ENCODE measurements at places on chromosomes 2 and 18.

- no peak for DNase-seq
Measured at GRCh38 chr2:133673305-133673905, 105.1 kb upstream of the NCKAP5 start.

GRCh38 chr2:160994141-160995002 lies 165.9 kb upstream of the TANK start:
- peak; percentile 47 for DNase-seq

DNA sequence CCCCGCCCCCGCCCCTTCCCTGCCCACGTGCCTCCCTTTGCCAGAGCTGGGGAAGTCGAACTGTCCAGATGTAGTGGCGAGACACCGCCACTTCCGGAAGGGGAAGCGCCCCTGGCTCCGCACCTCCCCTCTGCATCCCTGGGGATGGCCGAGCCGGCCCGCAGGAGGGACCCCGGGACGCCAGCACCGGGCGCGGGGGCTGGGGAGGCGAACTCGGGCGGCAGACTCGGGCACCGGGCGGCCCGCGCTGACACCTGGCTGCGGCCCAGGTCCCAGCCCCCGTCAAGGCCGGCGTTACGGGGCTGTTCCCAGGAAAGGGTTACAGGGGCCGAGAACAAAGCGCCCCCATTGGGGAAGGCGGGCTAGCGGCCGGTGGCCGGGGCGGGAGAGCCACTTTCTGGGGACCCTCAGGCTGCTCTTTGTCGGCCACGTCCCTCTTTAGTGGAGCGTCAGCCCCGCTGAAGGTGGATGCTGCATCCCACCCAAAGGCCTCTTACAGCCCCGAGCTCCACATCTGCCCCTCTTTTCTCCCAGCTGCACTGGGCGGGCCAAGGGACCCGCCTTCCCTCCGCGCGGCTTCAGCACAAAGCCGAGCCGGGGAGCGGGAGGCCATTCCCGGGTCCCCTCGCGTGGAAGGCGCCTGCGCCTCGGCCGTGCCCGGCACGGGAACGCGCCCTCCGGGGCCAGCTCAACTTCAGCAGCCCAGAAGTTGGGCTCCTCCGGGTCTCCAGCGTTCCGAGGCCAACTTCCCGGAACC lies 1.3 kb downstream of the SDC1 start:
- peak; percentile 39 for DNase-seq

DNA sequence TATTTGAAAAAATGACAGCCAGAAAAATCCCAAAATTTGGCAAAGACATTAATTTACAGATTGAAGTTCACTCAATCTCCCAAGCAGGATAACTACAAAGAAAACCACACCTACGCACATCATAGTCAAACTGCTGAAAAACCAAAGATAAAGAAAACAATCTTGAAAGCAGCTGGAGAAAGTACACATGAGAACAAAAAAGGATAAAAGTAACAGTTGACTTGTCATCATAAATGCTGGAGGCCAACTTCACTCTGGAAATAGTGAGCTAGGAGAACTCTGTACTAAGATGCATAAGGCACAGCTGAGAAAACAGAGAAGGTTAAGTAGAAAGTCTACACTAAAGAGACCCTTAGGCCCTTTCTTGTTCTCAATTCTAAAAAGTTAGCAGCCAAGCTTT lies 73.1 kb downstream of the TLK1 start:
- no peak for DNase-seq

GRCh38 chr2:44579115-44579836 lies 217.5 kb downstream of the CAMKMT start:
- no peak for DNase-seq

DNA sequence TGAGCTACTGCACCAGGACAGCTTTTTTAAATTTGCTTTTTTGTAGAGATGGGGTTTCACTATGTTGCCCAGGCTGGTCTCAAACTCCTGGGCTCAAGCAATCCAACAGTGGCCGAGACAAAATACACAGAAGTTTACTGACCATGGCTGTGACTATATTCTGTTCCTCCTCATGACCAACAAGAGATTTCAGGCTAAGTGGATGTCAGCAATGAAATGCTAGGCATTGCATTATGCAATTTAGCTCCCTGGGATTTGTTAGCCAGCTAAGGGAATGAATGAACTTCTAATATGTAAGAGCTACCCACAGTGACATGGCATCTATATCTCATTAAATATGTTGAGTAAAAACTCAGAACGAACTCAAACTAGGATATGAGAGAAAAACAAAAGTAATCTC lies 81.9 kb upstream of the MBOAT2 start:
- DNase-seq = no peak

- DNase-seq = no peak
Measured at GRCh38 chr18:68284236-68284780, 430.6 kb downstream of the TMX3 start.

DNA sequence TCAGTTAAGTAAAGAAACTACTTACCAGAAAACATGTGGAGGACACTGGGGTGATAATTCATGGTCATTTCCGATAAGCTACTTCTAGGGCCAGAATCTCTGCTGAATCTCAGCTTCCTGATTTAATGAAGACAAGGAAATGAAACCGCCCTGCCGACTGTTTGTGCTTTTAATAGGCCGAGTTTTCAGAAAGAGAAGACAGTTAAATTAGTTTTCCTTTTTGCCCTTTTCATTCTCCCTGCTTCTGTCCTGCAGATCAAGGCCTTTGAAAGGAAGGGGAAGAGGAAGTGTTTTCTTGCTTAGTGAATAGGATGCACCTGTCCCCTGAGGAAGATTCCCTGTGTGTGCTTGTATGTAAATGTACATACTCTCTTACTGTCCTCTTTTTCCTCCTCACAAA lies 126.6 kb downstream of the SH3RF3 start:
- DNase-seq = no peak

All from ovary (tissue), 10 donors.